Left renal cortex interstitium (tissue), 4 donors: ENCODE measurements at places on chromosomes 5 and 9. TPM values are rescaled to one million over a fixed set of nuclear protein-coding genes. Genes with fewer than 3 reads are reported as not detected.

RLN1 gene
- polyA plus RNA-seq: 0.69 TPM

DNA sequence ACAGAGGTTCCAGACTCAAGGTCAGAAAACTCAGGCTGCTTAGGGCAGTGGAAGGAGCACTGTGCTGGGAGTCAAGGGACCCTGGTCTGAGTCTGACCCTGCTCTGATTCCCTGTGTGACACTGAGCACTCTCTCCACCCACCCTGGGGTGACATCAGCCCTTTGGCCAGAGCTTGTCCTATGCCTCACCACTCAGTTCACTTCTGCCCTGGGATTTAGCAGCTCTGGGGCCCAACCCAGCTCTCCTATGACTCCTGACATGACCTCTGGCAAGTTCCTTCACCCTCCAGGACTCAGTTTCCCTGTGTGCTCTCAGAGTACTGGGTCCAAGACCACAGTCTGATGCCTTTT is 63.9 kb downstream of the FAM114A2 start:
- DNase-seq: no peak

DNA sequence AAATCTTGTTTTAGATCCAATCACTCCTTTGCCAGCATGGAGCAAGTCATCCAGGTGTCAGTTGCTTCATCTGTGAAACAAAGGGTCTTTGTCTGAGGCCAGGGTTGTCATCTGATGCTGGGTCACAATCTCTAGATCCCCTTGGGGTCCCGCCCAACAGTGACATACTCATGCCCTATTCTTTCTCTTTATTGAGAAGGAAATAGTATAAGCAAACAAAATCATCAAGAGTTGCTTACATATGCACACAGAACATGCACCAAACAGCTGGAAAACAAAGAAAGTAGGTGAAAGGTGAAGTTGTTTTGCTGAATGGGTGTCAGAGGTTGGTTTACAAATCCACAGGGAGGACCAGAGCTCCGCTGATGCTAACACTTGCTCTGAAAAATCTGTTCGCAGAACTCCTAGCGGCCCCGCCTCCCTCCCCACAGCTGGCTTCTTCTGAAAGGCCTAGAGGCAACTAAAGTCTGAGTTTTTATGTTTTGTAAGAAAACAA is 106.1 kb upstream of the SLC44A1 start:
- no peak for DNase-seq

GRCh38 chr5:116084287-116084691 is 536 bp upstream of the COMMD10 start:
- DNase-seq: peak; percentile 21
